Tongue (tissue), 3 donors: ENCODE measurements at places on chromosomes 3 and 15.

DNA sequence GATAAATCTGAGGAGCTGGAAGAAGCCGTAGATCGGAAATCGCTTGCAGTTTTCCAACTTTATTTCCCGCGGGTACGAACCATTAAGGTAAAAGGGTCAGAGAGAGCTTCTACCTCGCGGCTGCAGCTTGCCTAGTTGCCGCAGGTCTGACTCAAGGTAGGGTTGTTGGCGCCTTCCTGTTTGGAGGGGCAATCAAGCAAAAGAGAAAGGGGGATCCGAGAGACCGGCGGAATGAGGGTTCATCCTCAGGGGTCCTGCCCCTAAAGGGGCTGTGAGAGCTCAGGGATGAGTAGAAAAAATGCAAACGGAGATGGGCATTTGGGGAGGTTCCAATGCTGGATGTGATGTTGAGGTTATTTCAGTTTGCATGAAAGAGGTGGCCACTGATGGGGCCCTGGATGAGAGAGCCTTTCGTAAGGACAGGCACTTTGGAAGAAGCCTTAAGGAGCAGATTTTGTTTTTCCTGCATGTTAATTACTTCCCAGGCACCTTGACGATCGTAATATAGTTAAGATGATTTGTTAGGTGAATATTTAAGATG is 265.4 kb downstream of the CGGBP1 start:
- DNase-seq = no peak

DNA sequence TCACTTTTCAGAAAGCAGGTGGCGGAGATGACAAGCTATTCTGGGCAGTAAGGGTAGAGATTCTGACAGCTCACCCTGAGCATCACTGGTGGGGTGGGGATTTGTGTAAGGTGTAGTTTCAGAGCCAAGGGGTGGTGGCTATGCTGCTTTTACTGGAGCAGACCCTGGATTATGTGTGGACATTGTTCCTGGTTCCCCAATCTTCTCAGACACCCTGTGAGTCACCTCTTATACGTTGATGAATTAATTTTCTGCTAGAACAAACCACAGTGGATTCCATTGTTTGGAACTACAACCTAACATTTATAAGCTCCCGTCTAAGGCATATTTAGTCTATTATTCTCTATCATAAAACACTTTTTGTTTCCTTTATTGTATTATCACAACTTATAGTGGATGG is 169.5 kb upstream of the COL8A1 start:
- no peak for DNase-seq

DNA sequence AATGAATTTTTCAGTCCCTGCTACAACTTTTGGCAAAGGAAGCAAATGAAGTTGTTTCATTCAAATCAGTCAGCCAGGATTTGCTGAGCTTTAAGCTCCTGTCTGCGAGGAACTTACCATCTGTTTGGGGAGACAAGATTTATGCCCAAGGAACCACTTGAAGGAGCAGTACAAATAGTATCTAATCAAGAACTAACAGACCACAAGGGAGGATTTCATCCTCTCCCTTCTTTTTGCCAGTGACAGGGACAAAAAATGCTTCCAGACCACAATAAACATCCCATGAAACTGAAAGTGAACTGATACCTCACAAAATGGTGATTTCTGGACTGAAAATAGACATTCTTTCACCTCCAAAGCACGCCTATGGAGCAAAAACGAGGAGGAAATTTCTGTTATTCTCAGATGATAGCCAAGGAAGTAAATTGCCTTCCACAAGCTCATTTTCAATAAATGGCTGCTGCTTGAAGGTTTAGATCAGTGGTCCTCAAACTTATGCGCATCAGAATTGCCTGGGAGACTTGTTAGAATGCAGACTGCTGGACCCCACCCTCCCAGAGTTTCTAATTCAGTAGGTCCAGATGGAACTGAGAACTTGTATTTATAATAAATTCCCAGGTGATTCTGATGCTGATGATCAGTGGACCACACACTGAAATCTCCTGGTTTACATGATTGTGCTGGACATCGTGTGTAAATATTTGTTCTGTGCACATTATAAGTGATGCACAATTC is 202.4 kb upstream of the GADL1 start:
- no peak for DNase-seq

DNA sequence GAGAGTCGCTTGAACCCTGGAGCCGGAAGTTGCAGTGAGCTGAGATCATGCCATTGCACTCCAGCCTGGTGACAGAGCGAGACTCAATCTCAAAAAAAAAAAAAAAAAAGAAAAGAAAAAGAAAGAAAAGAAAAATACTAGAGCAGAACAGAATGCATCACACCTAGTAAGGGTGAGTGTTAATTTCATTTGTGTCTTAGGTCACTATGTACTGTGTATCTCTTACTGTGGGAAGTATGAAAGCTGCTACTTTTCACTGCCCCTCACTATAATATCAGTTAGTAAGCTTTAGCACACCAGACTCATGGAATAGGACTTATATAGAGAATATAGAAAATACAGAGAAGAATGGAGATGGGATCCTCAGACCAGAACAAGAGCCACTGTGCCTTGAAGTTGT is 45.9 kb upstream of the RASA2 start:
- DNase-seq = no peak

- DNase-seq = no peak
Observed at GRCh38 chr3:190860521-190860920, 2.0 kb downstream of the GMNC start.

DNA sequence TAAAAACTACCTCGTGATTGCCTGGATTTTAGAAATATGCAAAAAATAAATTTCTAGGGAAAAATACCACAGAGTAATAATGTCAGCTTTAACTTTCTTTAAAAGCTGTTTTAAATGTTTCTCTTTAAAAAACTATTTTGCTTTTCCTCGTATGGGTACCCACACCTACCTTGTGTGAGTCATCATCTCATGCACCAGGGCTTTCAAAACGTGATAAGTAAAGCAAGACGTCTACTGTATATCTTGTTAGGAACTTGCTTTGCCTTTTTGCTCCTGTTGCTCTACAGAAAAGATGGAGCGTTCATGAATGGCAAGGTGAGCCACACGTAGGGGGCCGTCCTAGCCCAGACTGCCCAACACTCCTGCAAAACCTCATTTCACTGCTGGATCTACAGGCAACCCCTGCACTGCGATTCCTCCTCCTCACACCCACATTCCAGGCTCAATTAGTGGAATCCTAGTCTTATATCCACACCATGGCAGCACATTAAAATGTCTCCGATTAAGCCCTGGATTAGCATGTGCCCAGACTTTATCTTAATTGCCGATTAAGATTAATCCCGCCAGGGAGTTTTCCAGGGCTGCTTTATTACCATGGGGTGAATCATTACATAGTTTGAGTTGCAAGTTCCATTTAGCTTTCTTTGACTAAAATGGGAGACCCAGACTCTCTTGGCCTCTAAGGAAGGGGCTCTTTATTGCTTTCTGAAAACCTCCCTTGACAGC is 293.6 kb upstream of the ICE2 start:
- no peak for DNase-seq

GRCh38 chr3:44860117-44860516 is 1.6 kb upstream of the TMEM42 start:
- DNase-seq = no peak

DNA sequence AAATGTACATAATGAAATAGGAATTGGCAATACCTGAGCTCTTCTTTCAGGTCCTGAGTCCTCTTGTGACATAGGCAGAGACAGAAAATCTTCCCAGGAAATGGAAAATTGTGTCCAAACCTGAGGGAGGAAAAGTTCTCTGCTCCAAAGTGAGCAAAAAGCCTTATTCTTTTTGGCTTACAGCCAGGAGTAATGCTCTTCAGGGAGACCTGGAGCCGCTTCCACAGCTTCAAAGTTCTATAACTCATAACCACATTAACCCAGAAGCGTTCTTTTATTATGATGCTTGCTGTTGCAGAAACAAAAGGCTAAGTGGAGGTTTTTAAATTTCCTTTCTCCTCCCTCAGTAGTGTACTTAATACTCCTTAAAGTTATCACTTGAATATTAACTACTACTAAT is 633 bp downstream of the IGSF10 start:
- DNase-seq = peak; percentile 35

GRCh38 chr15:78855746-78856145 is 16.9 kb upstream of the MORF4L1 start:
- no peak for DNase-seq

GRCh38 chr3:41159588-41160189 is 39.6 kb upstream of the CTNNB1 start:
- DNase-seq = no peak
